ENCODE measurements at places on chromosomes 12 and 14.
A peak's percentile ranks its signal among the peaks of the same experiment; 100 is the strongest.

GRCh38 chr12:38138225-38139221 is 178.1 kb upstream of the ALG10B start:
- DNase-seq = peak; percentile 72

DNA sequence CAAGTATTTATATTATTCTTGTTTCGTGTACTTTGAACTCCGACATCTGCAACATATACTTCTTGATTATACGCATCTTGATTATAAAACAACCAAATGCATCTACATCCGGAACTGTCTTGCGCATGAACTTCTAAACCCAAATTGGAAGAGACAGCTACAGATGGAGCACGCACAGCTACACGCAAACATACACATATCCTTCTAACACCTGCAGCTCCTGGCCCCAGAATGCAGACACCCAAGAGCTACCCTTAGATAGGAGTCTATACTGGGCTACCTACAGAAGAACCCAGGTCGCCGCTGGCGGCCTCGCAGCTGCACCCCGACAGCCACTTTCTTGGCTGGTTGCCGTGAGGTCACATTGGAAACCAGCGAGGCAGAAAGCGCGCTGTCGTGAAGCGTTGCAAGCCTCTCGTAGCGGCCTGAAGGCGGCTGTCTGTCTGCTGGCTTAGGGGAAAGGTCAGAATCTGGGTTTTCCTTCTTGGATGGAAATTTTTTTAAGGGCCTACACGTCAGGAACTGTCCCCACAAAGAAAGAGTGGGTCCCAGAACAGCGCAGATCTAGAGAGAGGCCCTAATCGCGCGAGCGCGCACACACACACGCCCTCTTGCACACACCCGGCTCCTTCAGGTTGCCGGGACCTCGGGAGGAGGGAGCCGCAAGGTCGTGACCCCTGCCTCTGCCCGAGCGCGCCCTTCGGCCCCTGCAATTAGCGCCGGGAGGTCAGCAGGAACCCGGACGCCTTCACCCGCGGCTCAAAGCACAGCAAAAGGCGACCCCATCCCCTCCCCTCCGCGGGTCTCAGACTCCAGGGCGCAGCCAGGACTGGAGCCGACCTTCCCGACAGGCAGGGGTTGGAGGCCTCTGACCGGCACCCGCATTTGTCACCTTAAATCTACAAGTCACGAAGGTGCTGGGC is 17.0 kb downstream of the TBX3 start:
- DNase-seq = no peak

DNA sequence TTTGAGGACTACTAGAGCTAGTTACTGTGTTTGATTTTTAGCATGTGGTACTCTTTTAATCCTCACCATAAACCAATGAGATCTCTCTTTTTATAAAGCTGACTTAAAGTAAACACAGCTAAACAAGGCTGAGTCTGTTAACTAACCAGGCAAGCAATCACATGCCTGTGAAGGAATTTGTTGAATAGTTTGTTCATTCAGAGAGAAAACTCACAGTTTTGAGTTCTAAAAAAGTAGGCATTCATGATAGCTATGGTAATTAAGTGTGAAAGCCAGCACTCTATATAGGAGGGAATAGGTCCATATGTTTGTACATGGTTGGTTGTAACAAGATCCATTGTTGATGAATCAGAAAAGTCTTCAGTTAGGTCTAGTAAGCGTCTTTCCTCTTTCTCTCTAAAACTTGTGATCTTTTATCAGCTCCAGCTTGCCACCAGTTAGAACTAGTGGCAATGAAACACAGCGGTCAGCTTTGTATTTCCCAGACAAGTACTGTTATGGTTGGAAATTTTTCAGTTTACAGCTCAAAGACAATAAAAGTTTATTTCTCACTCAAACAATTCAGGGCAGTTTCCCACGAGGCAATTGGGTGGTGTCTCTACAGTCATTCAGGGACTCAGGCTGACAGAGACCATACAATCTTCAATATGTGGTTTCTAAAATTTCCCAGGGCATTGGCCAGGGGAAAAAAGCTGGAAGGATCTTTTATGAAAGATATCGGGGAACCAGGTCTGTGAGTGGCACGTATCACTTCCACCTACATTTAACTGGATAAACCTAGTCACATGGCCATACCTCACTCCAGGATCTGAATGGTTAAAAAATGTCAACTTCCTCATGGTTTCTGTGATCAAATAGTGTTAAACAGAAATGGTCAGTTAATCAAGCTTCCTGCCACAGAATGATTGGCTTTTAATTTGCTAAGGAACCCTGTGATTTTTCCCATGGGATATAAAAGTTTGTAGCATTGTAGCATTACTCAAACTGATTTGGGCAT is 203.1 kb downstream of the KIF21A start:
- DNase-seq = no peak

DNA sequence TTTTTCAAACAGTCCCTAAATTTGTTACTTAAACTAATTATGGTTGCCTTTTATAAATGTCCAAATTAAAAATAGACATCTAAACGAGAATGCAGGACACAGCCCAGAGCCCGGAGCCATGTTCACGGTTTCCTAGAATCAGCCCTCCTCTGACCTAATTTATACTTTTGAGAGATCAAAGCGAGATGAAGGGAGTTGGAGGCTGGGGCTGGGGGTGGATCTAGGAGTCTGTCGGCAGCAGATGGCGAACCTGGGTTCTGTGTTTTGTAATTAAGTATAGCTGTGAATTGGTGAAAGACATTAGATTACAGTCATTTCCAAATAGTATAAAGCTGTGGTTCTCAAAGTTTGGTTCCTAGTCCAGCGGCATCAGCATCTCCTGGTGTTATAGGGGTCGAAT is 210.1 kb downstream of the SLC41A2 start:
- DNase-seq = no peak

DNA sequence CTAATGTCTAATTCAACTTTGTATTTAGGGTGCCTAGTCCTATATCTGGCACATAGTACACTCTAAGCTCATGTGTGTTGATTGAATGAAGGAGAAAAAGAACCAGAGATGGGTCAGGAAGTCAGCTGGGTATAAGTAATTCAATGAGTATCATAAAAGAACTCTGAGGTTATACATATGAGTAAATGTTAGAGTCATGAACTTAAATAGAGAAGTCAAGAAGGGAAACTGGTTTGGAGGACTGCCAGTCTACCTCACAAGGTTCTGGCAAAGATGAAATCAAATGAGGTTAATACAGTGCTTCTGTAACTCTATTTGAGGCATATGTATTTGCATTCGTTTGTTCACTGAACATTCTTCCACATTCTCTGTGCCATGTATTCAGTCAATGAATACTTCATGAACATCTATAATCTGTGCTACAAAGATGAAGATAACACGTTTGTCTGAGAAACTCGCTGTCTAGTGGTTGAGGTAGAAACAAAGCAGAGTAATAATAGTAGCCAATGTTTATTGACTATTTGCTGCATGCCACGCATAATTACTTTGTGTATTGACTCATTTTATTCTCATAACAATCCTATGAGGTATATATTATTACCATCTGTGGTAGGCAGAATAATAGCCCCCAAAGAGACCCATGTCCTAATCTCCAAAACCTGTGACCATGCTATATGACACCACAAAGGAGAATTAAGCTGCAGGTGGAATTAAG is 88.9 kb downstream of the PTGER2 start:
- no peak for DNase-seq

DNA sequence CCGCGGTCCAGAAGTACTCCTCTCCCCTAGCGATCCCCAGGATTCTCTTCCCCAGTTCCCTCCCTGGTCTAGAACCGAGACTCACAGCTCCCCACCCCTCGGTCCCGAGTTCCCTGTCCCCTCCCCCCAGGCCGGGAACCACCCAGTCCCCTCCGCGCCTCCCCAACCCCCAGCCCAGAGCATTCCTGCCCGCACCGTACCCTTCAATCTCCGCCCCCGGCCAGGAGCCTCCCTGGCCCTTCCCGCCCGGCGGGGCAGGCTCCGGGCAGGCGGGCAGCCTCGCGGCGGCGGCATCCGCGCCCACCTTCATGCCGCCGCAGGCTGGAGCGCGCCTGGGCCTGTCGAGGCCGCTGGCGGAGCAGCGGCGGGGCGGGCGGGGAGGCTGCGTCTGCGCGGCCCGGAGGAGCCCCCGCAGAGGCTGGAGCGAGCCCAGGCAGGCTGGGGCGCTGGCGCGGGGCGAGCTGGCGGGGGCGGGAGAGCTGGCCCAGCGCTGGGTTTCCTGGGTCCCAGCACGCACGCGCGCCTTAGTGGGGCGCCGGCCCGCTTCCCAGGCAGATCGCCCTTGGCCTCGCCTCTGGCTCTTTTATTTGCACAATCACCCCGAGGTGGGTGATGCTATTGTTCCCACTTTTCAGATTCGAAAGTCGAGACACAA is 22.2 kb upstream of the GPR132 start:
- no peak for DNase-seq

GRCh38 chr12:55743406-55744339 is 751 bp downstream of the GDF11 start:
- peak; percentile 72 for DNase-seq

DNA sequence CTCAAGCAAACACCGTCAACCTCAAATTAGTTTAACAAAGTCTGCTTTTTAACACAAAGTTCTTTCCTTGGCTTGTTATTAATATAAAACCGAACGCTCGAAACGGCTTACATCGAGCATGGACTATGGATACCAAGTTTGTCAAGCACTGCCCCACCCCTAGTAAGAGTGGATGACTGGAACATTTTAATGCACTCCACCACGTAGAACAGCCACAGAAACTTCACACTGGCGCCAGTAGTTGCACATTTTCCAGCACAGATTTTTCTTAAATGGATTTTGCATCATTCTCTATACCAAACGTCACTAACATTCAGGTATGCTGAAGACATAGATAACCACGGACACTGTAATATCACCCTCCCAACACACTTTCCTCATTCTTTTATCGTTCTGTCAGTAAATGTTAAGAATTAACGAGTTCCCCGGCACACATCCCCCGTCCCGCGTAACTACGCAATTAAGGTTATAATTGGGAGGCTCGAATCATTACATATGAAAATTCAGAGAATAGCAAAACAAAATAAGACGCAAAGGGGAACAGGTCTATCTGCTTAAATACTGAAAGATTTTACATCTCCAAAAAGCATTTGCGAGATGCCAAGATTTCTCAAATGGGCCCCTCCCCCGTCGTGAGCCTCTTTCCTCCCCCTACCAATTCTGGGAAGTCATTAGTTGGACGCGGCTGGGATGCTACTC is 990 bp downstream of the FERMT2 start:
- DNase-seq = no peak

- no peak for DNase-seq
Measured at GRCh38 chr12:53561590-53561953, 54.3 kb upstream of the NPFF start.

DNA sequence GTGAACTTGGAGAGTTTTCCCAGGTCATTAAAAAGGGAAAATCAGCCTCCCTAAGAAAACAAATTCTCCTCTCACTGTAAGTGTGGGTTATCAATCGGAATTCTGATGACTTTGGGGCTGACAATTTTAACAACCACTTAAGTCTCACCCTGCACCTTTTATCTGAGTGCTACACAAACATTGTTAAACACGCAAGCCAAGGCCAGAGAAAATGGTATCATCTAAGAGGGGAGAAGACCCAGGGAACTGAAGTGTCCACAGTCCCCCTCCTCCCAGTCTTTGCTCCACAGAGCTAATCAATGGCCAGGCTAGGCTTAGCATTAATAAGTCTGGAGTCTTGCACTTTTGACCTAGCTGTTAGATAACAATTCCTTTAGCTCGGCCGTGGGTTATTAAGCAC is 51.7 kb upstream of the TBX5 start:
- DNase-seq = no peak

DNA sequence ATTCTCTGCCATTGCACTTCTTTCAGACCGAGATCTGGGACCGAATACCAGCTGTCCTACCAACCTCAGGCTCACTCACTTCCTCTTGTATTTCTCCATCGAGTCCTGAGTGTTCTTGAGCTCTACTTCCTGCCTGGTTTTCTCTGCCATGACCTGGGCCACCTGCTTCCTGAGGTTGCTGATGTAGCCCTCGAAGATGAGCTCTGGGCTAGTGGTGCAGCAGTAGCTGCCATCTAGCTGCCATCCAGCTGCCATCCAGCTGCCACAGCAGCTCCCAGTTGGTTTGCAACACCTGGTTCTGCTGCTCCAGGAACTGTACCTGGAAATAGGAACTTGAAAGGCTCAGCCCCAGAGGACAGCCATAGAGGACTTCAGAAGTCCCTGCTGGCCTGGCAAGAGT is 15.0 kb upstream of the KRT73 start:
- DNase-seq = no peak

DNA sequence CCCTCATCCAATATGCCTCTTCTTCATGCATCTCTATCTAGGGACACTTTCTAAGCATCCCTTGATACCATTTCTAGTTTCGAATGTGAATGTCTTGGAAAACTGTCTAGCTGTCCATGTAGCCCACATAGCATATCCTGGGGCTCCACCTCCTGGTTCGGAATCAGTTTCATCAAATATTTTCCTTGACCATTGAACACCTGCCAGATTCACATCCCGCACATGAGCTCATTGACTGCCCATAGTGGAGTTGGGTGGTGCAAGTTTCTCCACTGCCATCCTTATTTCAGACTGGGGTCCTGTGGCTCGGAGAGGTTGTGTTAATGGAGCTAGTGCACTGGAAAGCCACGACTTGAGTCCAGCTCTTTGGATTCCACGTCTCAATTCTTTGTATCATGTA is 58.6 kb upstream of the TMEM263 start:
- DNase-seq = peak; percentile 17

DNA sequence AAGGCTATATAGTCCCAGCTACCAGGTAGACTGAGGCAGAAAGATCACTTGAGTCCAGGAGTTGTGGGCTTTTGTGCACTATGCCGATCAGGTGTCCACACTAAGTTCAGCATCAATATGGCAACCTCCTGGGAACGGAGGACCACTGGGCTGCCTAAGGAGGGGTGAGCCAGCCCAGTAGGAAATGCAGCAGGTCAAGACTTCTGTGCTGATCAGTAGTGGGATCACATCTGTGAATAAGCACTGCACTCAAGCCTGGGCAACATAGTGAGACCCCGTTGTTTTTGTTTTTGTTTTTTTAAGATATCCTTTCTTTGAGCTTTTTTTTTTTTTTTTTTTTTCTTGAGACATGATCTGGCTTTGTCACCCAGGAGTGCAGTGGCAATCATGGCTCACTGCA is 135.8 kb upstream of the AEBP2 start:
- no peak for DNase-seq

DNA sequence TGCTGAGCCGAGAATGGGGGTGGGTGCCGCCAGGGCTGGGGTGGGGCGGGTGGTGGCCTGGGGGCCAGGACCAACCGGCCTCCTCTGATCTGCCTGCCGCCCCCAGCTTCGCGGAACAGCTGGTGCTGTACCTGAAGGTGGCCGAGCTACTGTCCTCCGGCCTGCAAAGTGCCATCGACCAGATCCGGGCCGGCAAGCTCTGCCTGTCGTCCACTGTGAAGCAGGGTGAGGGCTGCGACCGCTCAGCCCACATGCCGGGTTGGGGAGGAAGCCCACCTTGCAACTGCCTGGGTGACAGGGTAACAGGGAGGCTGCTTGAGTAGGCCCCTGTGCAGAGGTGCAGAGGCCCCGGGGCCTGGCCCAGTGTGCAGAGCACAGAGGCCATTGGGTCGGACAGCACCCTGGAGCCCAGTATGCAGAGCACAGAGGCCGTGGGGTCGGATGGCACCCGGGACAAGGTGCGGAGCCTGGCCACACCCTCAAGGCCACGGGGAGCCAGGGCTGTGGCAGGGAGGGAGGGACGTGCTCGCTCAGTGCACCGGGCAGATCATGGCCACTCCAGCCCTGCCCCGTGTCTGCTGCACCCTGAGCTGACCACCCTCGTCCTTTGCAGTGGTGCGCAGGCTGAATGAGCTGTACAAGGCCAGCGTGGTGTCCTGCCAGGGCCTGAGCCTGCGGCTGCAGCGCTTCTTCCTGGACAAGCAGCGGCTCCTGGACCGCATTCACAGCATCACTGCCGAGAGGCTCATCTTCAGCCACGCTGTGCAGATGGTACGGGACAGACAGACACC is 9.5 kb upstream of the PUS1 start:
- DNase-seq = no peak

GRCh38 chr12:66877925-66878324 is 199.0 kb upstream of the GRIP1 start:
- no peak for DNase-seq

Measured in NCI-H526 (cell line).